ENCODE measurements at places on chromosomes 2 and 18. TPM values are rescaled to one million over a fixed set of nuclear protein-coding genes. Genes with fewer than 3 reads are reported as not detected.

OST4 gene
- 187 TPM for total RNA-seq

DNA sequence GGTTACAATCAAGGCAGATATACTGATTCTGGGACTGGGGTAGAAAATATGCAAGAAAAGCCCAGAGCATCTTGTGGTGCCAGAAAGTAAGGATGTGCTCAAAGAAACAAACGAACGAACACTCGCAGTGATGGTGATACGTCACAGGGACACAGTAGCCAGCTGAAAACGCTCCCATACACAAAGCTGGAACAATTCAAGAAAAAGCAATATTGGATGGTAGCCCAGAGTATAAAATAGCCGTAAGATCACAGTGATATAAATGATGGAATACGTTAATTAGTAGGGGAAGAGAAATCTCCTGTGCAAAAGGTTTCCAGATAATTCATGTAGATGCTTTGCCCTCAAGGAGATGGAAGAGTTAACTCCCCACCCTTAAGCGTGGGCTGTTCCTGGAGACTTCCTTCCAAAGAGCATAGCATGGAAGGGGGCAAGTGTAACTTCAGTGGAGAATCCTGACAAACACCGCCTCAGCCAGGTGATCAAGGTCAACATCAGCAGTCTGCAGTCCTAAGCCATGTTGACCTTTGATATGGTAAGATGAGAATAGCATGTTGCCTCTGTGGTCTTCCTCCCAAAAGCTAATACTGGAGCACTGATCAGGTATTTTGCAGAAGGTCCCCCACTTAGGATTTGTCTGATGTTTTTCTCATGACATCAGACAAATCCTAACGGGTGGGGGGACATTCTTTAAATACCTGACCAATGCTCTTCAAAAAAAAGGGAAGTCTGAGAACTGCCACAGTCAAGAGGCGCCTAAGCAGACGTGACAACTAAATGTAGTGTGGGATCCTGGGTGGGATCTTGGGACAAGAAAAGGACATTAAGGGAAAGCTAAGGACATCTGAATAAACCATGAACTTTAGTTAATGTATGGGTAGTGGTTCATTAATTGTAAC lies 99.0 kb downstream of the NCK2 start:
- H3K36me3 ChIP-seq: no peaks in the 10 kb centered on the region
- H3K4me3 ChIP-seq: no peak overlapping the region
- peaks cover 20% of the 10 kb centered on the region for H3K4me1 ChIP-seq
- no peak overlapping the region for H3K27ac ChIP-seq

DNA sequence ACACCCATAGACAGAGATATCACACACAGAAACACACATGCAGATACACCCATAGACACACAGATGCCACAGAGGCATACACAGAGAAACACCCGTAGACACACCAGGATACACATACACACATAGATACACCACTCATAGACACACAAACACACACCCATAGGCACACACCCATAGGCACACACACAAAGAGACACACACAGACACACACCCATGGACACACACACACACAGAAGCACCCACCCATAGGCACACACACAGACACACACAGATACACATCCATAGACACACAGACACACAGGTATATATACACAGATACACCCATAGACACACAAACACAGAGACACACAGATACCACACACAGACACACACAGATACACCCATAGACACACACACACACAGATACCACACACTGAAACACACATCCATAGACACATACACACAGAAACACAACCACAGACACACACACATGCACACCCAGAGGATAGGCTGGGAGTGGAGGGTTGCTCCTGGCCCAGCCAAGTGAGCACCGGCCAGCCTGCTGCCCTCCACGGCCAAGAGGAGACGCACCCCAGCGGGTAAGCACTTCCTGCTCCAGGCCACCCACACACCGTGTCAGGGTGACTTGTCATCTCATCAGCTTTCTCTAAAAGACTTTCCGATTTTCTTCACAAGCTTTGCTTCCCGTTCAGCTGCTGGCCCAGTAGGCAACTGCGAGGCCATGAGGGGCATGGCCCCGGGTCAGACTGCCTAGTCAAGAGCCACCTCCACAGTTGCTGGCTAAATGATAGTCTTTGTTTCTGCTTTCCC lies 14.1 kb upstream of the CNNM3 start:
- H3K4me3 ChIP-seq: no peak overlapping the region
- no peaks in the 10 kb centered on the region for H3K27me3 ChIP-seq
- no peak for DNase-seq
- no peaks in the 10 kb centered on the region for H3K36me3 ChIP-seq
- H3K4me1 ChIP-seq: peaks cover 5% of the 10 kb centered on the region

GRCh38 chr18:40387130-40387787 lies 1567.8 kb upstream of the PIK3C3 start:
- H3K36me3 ChIP-seq: no peaks in the 10 kb centered on the region
- DNase-seq: no peak
- H3K27me3 ChIP-seq: no peaks in the 10 kb centered on the region
- H3K27ac ChIP-seq: no peak overlapping the region
- no peaks in the 10 kb centered on the region for H3K4me1 ChIP-seq

MC2R gene
- total RNA-seq: not detected

KLHL30 gene
- 0.61 TPM for total RNA-seq

- H3K27me3 ChIP-seq: no peaks in the 10 kb centered on the region
- no peak overlapping the region for H3K4me3 ChIP-seq
- no peak for DNase-seq
Observed at GRCh38 chr2:177204417-177204816, 8.2 kb upstream of the HNRNPA3 start.

GRCh38 chr2:65133626-65134025 lies 3.7 kb upstream of the RAB1A start:
- H3K27me3 ChIP-seq: no peaks in the 10 kb centered on the region
- peaks cover 12% of the 10 kb centered on the region for H3K4me1 ChIP-seq
- H3K4me3 ChIP-seq: no peak overlapping the region
